ENCODE measurements at places on chromosomes 1 and 21.

DNA sequence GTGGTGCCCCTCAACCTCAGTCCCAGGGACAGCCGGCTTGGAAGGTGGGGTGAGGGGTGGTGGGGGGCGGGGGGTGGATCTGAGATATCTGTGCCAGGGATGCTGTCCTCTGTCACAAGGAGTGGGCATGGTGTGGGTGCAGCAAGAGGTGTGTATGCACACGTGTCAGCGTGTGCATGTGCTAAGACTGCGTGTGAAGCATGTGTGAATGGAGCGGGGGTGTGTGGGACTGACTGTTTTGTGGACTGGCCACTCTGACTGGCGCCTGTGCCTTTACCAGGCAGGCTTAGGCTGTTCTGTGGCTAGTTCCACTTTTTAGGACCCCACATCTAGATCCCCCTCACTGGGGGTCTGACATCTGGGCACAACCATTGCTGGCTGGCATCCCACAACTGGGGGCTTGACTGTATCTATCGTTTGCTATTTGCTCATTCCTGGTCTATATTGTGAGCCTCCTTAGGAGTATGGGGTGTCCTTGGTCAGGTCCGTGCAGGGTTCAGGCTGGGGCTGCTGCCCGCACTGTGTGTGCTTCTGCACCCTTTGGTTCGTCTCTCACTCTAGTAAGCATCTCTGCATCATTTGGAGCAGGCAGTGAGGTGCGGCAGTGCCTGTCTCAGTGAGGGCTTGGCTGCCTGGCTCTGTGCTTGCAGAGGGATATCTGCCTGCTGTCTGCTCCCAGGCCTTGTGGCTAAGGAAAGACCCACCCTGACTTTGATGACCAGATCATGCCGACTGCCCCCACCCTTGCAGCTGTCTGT, 1.9 kb downstream of the AMPD2 start:
- peak; percentile 41 for DNase-seq

DNA sequence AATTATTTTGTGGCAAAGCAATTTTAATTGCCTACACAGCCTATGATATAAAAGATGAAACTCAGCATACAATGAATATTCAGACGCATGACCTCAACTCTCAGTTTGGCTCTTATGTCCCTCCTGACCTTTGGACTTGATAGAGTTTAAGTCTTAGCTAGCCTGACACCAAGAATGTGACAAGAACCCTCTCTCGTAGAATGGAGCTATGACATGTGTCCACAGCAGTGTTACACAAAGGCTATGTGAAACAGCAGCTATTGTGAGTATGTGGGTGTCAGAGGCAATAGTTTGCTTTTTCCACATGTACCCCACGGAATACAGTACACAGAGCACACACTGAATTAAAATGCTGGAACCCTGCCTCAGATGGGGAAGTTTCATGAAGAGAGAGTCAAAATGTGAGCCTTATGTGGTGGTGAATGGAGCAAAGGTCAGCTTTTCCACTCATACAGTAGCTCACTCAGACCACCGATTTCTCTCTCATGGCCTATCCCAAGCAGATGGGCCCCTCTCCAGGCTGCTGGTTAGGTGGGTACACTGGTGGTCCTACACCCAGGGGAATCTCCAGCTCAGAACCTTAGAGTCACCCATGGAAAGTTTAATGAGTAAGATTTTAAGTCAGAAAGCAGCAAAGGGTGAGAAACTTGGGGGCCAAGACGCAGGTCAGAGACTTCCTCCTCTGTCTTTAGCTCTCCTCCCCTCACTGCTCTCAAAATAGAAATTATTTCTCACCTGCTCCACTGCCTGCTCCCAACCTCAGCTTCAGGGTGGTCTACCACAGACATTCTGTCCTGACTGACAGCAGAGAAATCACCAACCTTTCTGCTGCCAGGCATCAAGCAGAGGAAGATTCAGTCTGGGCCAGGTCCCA, 10.1 kb upstream of the XCL2 start:
- no peak for DNase-seq

DNA sequence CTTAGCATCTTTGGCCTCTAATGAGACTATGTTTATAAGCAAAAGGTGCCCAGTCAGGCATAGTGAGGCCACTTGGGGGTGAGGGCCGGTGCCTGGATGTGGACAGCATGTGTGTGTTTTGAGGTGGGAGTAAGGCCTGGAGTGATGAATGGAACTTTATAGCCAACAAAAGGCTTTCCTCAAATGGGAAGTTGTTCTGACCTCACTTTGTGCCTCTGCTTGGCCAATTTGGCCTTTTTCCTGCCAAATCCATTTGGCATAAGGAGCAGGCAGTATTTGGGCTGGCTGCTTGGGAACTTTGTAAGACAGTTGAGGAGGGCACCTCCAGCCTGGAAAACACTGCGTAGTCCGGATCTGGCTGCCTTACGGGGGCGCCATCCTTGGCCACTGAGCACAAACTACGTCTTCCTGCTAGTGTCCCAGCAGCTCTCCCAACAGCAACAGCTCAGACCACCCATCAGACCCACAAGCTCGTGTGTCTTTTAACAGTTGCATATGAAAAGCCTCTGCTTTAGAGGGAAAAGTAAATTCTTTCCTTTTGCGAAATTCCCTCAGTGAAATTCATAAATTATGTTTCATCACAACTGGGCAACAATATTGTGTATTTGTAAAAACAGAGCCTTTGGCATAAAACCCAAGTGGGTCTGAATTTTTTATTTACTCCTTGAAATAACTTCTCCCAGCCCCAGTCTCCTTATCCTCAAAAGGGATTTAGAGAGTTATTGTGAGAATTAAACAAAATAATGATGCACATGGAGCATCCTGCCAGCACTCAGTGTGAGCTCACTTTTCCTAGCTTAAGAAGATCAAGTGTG, 322.9 kb downstream of the DISC1 start:
- DNase-seq, result no peak

DNA sequence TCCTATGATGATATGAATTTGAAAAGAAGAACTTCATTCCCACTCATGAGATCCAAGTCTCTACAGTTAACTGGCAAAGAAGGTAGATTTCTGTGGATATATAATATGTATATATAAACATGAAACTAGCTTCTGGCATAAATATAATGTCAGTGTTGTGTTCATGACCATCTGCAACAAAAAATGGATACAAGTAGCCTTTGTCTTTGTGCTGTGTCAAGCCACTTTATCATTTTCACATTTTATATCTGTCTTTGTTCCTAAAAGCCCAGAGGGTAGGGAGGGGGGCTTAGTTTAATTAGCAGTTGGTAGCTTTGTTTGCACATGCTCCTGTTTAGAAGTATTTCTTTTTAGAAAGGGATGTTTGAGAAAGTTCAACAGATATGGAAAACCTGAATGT, 56.2 kb upstream of the FASLG start:
- DNase-seq, result no peak

DNA sequence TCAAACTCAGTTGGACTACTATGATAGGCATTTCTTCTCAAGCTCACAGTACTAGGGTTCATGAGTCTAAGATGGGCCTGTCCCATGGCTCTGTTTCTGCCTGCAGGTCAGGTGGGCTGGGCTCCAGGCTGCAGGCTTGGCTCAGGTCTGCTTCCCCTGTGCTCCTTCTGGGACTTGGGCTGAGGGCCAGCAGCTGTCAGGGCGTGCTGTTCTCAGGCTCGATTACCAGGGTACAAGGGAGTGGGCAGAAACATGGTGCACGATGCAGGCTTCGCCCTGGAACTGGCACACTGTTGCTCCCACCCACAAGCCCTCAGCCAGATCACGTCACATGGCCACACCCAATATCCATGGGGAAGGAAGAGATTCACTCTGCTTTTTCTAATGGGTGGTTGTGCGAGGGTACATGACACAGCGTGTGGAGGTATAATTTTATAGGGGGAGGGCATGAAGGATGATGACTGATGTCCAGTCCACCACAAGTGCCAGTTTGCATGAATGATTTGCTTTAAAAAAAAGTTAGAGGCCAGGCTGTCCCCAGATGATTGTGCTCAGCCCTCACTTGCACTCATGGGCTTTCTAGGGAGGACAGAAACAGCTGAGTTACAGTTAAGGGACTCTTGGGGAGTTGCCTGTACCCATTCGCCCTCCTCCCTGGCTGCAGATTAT, 118.0 kb downstream of the ACTL8 start:
- no peak for DNase-seq

- DNase-seq, result no peak
Measured at GRCh38 chr1:30514945-30515344, 208.4 kb downstream of the MATN1 start.

- no peak for DNase-seq
Measured at GRCh38 chr1:99768104-99768503, 1.7 kb upstream of the FRRS1 start.

DNA sequence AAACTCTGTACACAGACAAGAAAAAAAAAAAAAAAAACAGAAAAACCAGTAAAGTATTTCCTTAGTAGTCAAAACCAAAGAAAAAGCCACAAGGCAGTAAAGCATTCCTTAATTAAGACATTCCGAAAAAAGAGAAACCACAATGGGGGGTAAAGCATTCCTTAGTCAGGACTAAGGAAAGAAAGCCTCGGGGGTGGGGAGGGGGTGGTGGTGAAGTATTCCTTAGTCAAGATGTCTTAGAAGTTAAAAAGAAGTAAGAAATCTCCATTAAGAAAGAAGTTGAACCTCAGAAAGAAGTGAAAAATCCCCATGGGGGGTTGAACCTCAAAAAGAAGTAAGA, 28.2 kb upstream of the FMO1 start:
- DNase-seq, result peak; percentile 61

DNA sequence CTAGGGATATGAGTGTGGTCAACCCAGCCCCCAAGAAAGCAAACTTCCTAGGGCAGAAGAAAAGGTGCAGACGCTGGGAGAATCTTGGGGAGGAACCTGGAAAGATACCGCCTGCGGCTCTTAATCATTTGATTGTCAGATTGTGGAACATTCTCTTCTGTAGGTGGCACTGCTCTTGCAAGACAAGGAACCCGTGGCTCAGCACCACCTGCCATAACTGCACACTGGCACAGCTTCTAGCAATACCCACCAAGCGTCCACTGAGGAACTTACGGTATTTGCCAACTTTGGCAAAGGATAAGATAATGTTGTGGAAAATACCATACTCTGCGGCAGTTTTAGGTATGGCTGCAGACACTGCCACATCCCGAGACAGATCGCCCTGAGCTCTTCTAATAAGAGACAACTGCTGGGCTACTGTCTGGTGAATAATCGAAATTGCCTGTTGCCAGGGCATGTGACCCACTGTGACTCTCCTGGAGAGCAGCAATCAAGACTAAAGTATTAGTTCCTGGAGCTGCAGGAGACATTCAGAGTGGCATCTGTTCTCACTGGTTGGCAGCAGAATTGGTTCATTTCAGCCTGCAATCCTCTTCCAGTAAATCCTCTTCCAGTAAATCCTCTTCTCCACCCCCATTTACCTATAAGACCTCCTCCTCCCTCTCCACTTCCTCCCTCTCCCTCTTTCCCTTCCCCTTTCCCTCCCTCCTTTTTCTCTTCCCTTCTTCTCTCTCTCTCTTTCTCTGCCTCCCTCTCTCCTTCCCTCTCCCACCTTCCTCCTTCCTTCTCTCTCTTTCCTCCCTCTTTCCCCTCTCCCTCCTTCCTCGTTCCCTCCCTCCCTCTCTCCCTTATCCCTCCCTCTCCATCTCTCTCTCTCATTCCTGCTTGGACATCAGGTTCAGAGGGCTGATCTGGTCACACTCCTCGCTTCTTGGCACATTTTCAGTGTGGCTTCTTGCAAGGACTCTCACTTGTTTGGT, 49.7 kb upstream of the B3GALT5 start:
- no peak for DNase-seq

- no peak for DNase-seq
Measured at GRCh38 chr1:8065369-8065768, 39.3 kb upstream of the ERRFI1 start.

GRCh38 chr1:147798731-147799130, 38.3 kb upstream of the GJA5 start:
- no peak for DNase-seq

DNA sequence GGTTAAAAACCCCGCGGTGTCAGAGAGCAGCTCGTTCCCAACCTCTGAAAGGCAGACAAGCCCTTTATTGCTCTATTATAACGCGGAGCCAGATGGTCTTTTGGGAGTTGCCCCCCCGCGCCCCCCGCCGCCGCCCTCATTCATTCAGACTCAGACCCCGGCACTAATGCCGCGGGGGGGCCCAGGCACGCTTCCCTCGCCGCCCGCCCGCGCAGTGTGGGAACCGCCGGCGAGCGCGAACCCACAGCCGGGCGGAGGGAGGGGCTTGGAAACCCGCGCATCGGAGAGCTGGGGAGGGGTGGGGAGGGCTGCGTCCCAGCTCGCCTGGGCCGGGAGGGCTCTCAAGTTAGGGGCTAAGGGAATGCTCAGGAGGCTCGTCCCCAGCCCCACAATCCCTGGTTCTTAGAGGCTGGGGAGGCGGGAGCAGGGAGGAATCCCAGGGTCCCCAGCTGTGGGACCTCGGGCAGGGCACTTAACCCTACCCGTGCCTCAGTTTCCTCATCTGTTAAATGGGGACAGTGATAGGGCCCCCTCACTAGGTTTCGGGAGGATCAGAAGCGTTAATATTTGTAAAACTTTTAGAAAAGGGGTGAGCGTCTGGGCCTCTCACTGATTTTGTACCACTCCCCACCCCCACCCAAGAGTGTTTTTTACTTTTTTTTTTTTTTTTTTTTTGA, 10.9 kb upstream of the HES5 start:
- no peak for DNase-seq

DNA sequence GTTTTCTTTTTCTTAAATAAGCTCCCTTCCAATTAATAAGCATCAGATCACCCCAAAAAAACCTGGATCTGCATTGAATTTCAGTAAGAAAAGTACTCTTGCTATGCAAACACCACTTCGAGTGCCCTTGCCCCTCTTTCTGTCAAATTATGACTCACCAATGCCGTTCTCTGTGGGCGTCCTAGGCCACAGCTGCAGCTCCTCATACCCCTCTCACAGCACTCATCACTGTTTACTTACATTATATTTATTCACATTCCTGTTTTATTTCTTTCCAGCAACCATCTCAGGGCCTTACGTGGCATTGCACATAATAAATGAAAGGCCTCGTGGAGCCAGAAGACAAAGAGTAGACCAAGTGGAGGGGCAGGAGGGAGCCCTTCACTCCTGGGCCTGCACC, 99.1 kb upstream of the CTTNBP2NL start:
- peak; percentile 56 for DNase-seq

DNA sequence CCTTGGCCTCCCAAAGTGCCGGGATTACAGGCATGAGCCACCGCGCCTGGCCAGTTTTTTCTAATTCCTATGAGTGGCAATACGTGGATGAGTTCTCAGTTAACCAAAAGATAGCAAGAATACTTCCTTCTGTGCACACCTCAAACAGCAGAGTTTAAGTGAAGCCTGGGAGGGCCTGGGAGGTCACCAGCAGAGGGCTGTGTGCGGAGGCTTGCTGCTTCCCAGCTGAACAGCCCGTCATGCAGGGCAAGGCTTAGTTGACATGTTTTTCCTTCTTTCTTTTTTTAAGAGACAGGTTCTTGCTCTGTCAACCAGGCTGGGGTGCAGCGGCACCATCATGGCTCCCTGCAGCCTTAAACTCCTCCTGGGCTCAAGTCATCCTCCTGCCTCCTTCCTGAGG, 17.8 kb downstream of the GNG4 start:
- DNase-seq, result no peak

- DNase-seq, result peak; percentile 28
Measured at GRCh38 chr1:14561014-14561693, 37.3 kb upstream of the KAZN start.

- DNase-seq, result no peak
Measured at GRCh38 chr1:69754521-69754920, 186.8 kb downstream of the LRRC7 start.

GRCh38 chr1:204650911-204651570, 34.5 kb downstream of the LRRN2 start:
- no peak for DNase-seq
